Cerebellar nuclear complex (tissue), 1 donor: ENCODE measurements at places on chromosomes 16 and 17.

DNA sequence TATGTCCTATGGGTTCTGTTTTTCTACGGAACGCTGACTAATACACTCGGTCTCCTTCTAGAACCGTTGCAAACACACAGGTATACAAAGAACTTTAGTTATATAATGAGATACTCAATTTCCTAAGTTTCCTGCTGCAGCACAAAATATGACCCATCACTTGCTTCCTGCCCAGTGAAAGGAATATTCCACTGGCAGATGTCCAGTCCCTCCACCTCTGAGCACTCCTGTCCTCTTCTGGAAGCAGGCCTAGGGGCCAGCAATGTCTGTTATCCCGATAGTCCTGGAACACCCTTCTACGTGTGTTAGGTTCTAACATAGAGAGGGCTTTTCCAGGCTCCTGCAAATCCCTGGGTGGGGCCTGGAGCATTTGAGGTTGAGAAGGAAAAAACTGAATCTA lies 32.7 kb downstream of the ADAMTS18 start:
- peak; percentile 54 for DNase-seq

GRCh38 chr17:58306131-58306951 lies 22.3 kb downstream of the TSPOAP1 start:
- no peak for DNase-seq

DNA sequence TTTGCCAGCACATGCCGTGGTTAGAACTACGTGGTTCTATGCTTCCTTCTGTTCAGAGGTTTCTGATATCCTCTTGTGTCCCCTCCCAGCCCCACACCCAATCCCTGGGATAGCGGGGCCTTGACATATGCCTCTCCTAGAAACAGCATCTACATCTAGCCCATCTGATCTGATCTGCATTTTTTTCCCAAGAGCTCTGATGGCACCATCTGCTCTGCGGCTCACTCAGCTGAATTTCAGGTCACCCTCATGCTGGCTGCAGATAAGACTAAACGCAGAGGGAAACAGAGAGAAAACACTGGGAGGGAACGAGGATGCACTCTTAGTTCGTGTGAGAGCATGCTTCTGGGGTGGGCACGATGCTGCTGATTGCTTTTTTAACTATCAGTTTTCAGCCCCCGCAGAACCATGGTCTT lies 10.7 kb downstream of the WIPI1 start:
- DNase-seq = peak; percentile 69

DNA sequence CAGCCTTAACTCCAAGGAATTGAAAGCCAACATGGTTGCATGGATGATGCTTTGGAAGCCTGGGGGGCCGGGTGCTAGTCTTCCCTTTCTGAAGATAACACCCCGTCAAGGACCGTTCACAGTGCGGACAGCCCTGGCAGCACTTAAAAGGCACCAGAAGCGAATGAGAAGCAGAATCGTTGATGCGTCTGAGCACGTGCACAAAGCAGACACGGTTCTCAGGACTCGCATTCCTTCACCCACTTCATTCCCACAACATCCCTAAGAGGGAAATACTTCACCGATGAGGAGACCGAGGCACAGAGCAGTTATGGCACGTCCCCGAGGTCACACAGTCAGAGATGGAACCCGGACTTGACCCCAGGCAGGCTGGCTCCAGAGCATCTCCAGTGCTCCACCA lies 14.2 kb downstream of the TRPV1 start:
- no peak for DNase-seq

DNA sequence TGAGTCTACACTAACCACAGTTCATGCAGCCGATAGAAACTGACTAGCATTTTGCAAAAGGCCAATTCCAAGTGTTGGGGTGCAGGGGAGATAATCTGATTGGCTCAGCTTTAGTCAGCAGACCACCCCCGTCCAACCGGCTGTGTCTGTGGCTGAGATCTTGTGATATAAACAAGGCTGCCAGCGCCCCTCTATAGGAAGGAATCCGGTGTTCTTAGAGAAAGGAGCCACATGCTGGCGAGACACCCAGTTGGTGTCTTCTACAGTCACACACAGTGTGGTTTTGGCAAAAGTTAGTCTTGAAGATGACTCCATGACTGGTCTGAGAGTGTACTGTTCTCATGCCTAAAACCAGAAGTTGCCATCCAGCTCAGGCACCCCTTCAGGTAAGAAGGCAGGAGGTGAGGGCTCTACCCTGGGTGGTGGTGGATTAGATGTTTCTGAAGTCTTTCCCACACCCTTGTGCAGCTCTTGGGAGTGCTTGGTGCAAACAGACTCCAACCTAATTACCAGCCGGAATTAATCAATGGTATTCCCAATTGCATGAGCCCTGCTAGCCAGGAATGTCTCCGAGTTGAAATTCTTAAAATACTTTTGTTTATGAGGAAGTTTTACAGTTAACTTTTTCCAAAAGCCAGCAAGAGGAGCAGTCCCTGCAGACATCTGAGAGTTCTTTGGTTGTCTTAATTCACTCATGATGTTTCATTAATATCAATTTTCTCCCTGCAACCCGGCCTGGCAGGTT lies 172.3 kb upstream of the IRX6 start:
- no peak for DNase-seq

- DNase-seq = no peak
Observed at GRCh38 chr17:69320210-69320907, 6.6 kb downstream of the ABCA5 start.

- DNase-seq = no peak
Observed at GRCh38 chr17:77264617-77265230, 124.0 kb downstream of the SEC14L1 start.

DNA sequence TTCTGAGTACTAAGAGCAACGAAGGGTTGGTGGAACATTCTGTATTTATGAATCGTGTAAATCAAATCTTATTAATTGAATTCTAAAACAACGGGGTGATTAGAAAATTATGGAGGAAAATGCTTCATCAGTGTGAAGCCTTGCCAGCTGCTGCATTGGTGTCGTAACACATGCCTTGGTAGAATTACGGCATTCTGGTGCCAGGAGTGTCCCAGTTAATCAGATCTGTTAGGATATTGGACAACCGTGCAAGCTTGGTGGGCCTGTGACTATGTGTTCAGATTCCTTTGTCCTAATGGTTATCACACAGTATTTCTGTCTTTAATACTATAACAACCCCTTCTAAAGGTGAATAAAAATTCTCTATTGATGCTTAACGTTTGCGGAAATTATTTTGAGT lies 44.2 kb upstream of the TANC2 start:
- no peak for DNase-seq

DNA sequence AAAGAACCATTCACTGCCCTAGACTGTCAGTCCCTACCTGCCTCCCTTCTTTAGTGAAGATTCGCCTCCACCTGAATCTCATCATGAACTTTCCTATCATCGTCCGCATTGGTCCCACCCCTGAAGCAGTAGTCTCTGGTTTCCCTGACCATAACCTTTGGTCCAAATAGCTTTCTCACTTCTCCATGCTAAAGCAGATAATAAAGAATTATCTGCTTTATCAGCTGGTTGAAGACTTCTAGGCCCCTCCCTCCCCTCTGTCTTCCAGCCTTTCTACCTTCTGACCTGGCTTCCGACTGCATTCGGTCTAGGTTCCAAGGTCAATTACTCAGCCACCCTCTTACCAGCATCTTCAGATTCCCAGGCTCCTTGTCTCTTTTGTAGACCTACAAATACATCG lies 650.9 kb downstream of the HS3ST4 start:
- no peak for DNase-seq

- DNase-seq = no peak
Observed at GRCh38 chr16:83248735-83249463, 558.9 kb upstream of the HSBP1 start.

DNA sequence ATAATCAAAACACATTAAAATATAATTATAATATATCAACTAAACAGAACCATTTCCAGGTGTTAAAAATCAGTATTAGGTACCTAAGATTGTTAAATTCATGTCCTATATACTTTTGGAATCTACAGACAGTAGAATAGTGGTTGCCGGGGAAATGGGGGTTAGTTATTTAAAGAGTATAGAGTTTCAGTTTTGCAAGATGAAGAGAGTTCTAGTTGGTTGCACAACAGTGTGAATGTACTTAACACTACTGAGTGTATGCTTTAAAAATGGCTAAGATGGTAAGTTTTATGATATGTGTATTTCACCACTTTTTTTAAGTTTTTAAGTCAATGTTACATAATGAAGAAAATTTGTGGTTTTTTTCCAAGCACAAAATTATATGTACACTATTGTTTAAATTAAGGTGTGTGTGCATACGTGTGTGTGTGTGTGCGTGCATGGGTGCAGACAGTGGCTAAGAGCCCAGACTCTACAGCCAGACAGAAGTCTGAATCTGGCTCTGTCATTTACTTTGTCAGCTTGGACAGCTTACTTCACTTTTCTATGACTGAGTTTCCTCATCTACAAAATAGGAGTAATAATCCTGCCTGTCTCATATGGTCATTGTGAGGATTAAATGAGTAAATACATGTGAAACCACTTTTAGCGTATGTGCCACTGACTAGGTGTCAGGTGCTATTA lies 25.3 kb upstream of the PHAF1 start:
- DNase-seq = no peak

DNA sequence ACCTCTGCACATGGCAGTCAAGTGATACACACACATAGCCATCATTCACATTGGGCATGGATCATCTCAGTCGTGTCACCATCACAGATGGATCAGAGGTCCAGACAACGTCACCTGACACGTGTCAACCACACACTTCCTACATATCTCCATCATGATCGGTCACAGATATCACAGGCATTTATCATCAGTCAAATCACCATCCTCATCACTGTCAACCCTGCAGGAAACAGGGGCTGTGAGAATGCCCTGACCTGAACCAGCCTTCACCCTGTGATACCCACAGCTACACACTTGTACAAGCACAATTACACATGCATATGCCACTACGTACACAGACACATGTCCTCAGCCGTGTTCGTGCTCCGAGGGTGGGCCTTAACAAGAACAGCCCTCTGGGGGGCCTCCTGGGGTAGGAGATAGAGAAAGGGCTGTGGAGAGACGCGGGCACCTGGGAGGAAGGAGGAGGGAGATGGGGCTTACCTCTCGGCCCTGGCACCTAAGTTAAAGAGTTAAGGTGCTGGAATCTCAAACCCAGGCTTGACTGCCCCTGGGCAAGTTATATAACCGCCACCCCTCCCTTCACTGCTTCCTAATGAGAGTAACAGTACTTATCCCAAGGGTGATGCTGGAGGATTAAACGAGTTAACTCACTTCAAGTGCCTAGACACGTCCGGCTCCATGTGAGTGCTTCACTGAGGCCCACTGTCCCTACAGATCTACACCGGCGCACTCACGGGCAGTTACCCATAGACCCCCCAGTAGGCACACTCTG lies 1.1 kb downstream of the SLC12A4 start:
- no peak for DNase-seq

DNA sequence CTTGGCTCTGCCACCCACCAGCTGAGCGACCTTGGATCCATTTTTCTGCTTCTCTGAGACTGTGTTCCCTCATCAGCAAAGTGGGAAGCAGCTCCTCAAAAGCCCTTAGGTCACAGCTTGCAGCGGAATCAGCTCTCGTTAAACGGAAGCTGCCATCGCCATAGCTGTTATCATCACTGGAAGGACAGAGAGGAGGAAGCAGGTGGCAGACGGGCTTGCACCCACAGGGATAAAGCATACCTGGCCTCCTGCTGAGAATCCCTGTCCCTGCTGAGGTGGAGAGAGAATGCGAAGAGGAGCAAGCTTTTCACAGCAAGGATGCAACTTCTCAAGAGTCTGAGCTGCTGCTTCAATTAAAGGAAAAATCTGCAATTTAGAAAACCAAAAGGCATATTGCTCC lies 106.6 kb downstream of the CLEC16A start:
- DNase-seq = no peak

DNA sequence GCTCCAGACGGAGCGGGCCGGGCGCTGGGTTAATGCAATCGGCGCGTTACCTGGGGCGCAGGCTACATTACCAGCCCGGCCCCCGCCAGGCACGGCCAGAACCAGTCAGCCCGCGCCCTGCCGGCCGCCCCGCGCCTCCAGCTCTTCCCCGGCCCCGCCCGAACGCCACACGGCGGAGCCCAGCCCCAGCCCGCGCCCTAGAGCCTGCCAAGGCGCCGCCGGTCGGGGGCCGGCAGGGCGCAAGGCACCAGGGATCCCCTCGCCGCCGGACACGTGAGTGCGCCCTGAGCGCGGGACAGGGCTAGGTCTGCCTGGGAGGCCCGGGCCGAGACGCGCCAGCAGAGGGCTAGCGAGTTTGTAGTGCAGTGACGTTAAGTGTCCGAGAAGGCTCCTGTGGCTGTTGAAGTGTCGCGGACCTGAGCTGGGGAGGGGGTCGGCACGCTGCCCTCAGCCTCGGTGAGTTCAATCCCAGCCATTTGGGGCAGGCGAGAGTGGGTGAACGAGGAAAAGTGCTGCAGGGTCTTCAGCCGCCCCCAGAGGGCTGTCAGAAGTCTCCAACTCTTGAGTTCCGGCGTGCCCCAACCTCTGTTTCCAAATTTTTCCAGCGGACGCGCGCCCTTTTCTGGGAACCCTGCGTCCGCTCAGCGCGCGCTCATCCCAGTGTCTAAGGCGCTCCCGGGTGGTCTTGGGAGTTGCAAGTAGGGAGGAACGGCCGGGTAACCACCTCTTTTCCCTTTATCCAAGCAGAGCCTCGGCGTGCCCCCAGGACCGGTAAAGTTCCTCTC lies at the start of gene SLC6A2:
TSS of gene SLC6A2 (plus strand) at position 92 of the 785 bp plus-strand sequence. CDS start 707 bp downstream, outside the sequence.
- DNase-seq = no peak

DNA sequence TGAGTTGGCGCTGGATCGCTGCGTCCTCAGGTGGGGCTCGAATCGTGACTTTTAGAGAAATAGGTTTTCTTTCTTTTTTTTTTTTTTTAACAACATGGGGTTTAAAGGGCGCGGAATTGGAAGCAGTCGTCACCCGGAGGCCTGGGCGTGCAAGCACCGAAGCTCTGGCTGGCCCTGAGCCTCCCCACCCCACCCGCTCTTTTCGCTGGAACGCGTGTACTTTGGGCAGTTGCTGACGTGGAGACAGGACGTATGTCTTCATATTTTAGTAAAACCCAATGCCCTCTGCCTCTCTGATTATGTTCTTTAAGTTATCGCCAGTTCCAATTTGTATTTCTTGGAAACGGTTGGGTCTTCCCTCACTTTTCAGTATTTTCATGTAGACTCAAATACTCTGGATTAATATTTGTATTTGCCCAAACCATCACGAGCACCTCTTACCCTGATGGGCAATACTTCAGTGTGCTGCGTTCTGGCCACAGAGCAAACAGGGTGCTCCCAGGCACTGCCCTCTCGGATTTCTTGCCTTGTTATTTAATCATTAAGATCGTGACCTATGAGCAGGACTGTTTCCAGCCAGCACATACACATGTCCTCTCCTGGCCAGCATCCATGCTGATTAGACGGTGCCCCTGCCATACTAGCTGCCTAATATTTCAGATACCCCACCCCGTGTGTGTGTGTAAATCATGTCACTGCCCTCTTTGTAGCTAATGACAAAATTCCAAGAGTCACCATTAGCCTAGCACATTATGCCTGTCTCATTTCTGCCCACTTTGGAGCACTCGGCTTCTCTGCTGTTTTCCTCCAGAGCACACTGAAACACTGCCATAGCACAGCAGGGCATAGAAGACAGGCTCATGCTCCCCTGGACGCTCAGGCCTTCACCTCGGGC lies 805 bp upstream of the C16orf95 start:
- DNase-seq = no peak

- no peak for DNase-seq
Observed at GRCh38 chr16:54303613-54304012, 17.0 kb upstream of the IRX3 start.
